ENCODE measurements at places on chromosomes 12 and 14. TPM values are rescaled to one million over a fixed set of nuclear protein-coding genes. Genes with fewer than 3 reads are reported as not detected.

Gene IL22
- not detected for total RNA-seq

- DNase-seq = peak; percentile 15
Measured at GRCh38 chr12:89525305-89525823, 483 bp downstream of the POC1B start.

- DNase-seq = no peak
Measured at GRCh38 chr12:132143336-132144071, 615 bp downstream of the DDX51 start.

GRCh38 chr14:35352274-35353233, 52.0 kb downstream of the NFKBIA start:
- DNase-seq = no peak

- no peak for DNase-seq
Measured at GRCh38 chr12:87511371-87511770, 517.8 kb downstream of the C12orf50 start.

- DNase-seq = peak; percentile 83
Measured at GRCh38 chr12:54032627-54033100, at the start of gene HOXC5. Gene HOXC5, plus strand, starts transcription at chr12:54033050. Its CDS starts 73 bp downstream, at chr12:54033123.

DNA sequence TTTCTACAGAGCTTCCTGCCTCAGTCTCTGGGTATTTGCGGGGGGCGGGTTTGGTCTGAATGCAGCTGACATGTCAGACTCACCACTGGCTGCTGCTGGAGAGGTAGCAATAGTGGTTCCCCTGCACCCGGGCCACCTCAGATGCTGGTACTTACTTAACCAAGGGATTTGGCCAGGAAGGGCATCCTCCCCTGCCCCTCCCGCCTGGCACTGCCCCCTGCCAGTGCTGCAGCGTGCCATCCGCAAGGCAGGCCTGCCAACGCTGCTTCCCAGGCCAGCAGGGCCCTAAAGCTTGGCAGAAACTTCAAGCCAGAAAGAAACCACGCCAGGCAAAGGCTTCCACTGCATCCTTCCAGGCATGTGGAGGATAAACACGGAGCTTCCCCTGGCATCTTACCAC, 22.1 kb downstream of the RAB35 start:
- no peak for DNase-seq

Gene SERPINA12
- not detected for total RNA-seq

GRCh38 chr12:119808441-119808840, 68.7 kb downstream of the CIT start:
- no peak for DNase-seq

Gene NRXN3
- total RNA-seq = 0.24 TPM

DNA sequence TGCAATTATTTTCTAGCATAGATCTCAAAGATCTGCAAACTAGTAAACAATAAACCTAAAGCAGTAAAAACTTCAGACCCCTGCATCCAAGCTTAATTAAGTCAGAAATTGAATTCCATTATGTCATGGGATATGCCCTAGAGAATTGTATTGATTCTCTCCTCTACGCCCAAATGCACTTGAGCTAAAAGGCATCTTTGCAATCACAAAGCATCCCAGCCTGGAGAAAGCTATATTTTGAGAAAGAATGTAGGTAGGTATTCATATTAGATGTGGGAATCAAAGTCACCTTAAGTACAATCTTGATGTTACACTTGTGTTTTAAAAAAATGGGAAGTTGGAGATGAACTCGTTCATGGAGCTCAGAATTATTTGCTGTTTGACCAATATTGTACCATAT, 386.7 kb downstream of the ADAMTS20 start:
- no peak for DNase-seq

Gene TRPV4
- 0.96 TPM for total RNA-seq

GRCh38 chr12:54015018-54015931, 6.5 kb downstream of the HOXC8 start:
- DNase-seq = no peak

- DNase-seq = peak; percentile 16
Measured at GRCh38 chr12:99767809-99768208, 120.3 kb downstream of the GARIN6 start.

GRCh38 chr14:58961045-58961731, 227.3 kb upstream of the DAAM1 start:
- no peak for DNase-seq

DNA sequence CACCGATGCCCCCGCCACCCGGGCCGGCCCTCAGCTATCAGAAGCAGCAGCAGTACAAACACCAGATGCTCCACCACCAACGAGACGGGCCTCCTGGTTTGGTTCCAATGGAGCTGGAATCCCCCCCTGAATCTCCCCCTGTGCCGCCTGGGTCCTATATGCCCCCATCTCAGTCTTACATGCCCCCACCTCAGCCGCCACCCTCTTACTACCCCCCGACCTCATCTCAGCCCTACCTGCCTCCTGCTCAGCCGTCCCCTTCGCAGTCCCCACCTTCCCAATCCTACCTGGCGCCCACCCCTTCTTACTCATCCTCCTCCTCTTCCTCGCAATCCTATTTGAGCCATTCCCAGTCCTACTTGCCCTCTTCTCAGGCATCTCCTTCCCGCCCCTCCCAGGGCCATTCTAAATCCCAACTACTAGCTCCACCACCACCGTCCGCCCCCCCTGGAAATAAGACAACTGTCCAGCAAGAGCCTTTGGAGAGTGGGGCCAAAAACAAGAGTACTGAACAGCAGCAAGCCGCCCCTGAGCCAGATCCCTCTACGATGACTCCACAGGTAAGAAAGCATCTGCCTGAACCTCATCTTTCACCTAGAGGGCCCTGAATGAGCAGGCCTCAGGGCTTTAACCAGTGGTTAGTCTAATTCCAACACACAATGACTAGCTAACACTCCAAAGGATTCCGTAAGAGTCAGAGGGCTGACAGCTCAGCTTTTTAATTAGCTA, 851 bp downstream of the YLPM1 start:
- DNase-seq = peak; percentile 16

DNA sequence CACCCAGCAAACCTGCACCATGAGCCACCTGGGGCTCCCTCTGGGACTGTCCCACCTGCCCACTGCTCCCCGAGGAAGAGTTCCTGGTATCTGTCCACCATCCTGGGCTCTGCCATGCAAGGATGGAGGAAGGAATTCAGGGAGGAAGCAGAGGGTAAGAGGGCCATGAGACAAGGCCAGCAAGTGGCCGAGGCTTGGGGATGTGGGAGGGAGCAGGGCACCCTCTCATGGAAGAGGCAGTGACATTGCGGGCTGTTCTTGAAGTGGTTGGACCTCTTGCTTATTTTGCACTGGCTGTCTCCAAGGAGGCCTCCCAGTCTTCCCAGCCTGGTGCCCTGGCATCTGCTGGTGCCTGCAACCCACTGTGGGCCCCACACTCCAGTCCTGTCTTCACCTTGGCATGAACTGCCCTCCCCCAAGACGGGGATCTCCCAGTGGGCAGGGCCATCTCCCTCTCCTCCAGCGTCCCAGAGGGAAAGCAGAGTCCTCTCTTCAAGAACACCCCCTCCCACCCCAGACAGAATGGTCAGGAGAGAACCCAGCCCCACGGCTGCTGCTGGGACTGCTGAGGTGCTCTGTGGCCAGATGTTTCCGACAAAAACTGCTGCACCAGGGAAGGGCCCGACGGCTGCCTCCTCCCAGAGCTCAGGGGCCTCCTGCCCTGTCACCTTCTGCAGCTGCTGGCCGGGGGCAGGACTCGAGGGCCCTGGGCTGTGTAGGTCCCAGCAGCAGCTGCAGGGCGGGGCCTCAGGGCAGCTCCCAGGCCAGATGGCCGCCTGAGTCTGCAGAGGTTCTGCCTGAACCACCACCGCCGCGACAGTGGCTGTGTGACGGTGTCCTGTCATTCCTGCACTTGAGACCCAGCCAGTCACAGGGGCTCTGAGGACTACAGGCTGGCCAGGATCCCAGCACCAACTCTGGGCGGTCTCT, 1.8 kb upstream of the AKT1 start:
- no peak for DNase-seq

- no peak for DNase-seq
Measured at GRCh38 chr14:72535485-72535884, 358.4 kb downstream of the DPF3 start.

Gene FSCB
- total RNA-seq = not detected

Gene BBS10
- total RNA-seq = 17.9 TPM

Gene FKBP3
- total RNA-seq = 46.6 TPM

DNA sequence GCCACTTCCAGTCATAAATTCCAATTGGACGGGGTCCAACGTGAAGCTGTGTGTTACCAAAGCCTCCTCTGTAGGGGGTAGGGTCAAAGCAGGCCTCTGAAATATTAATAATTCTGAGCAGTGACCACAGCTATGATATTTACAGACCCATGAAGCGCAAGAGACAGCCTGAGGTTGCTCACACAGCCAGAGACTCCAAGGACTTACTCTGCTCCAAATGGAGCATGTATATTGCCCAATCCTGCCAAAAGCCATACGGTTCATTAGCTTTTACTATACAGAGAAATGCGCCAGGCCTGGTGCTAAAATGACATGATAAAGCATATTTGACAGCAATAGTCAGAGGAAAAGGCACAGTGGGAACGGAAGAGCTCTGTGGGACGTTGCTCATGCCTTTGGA, 151.3 kb downstream of the PAH start:
- no peak for DNase-seq

GRCh38 chr12:53133722-53134121, 30.4 kb downstream of the SOAT2 start:
- DNase-seq = no peak

DNA sequence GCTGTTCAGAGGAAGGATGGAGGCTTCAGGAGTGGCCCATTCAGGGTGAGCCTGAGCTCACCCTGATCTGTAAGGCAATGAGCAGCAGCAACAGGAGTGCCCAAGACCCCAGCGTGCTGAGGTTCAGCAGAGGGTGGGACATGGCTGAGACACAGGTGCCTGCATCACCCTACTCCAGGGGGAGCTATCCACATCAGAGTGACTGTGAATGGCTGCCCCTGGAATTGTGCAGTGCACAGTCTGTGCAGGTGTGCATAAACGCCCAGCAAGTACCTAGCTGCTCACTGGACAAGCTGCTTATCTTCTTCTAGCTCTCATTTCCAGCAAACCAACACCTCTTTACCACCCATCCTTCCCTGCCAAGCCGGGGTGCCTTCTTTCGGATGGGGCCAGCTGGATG, 140.6 kb upstream of the PRMT8 start:
- DNase-seq = no peak

Gene LRFN5
- 0.12 TPM for total RNA-seq

DNA sequence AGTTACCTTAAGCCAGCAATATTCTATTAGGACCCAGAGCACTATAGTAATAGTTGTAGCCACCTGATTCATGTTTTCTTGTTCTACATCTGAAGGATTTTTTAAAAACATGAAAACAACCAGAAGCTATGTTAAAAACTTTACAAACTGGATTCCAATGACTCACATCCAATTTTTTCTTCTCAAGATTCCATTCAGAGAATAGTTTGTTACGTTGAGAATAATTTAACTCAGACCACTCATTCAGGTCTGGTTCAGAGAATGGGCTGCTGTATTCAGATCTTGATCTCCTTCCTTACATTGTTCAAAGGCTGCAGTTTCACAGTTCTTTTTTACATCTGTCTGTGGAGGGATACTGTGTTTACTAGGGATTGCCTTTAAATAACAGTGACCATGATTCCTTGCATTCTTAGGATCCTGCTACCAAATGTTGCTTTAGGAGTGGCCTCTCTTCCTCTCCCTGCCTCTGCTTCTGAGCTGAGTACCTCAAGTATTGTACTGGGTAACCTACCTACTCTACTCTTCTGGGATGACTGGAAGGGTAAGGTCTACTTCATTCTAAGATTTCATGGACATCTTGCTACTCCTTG, 448.0 kb upstream of the FBXO33 start:
- no peak for DNase-seq
